ENCODE measurements at places on chromosomes 1 and 21.

- no peak for DNase-seq
These were observed 6.3 kb upstream of the LYST start for GRCh38 chr1:235873045-235873444.

GRCh38 chr1:179137617-179138255, 55.9 kb downstream of the TOR3A start:
- DNase-seq, result no peak

- no peak for DNase-seq
These were observed 18.6 kb upstream of the COQ8A start for GRCh38 chr1:226921504-226921903.

DNA sequence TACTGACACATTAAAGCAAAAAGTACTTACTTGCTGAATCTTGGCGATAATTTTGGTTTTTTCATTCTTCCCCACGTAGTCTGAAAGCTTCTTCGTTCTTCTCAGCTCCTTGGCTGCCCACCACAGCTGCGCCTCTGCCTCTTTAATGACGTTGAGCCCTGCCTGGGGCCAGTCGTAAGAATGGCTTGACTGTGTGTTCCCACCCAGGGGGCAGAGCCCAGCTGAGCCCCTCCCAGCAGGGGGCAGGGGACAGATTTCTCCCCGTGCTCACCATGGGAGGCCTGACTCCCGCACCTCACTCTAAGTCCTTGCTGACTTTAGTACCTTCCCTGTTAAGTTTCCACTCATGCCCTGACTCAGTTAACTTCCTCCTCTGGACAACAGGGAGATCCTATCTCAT, 9.0 kb downstream of the CFAP298 start:
- DNase-seq, result no peak
